ENCODE measurements at places on chromosomes 2 and 18.

DNA sequence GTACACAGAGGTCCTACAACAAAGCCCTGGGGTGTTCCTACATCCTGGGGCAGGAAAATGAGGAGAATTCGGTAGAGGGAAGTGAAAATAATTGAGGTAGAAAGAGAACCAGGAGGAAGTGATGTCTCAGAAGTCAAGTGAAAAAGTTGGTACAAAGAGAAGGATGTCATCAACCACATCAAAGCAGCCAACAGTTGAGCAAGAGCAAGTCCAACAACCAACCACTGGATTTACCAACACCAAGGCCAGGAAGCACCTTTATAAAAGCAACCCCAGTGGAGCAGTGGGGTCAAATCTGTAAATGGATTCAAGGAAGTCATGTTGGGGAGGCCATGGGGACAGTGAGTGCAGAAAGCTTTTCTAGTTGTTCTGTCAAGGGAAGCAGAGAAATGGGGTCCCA, 360.4 kb downstream of the ZNF516 start:
- DNase-seq: no peak

- DNase-seq: no peak
Observed at GRCh38 chr2:96866986-96867755, 2.7 kb downstream of the SEMA4C start.

DNA sequence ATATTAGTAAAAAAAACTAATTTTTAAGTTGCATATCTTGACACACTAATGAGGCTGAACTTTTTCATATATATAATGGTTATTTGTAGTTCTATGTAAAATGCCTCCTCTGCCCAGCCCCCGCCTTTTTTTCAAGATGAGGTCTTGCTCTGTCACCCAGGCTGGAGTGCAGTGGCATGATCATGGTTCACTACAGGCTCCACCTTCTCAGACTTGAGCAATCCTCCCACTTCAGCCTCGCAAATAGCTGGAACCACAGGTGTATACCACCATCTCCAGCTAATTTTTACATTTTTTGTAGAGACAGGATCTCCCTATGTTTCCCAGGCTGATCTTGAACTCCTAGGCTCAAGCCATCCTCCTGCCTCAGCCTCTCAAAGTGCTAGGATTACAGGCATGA, 24.3 kb downstream of the ATF2 start:
- DNase-seq: no peak

GRCh38 chr2:36044411-36044810, 311.2 kb upstream of the CRIM1 start:
- no peak for DNase-seq

- no peak for DNase-seq
Observed at GRCh38 chr2:28387082-28387960, 5.3 kb upstream of the FOSL2 start.

- DNase-seq: no peak
Observed at GRCh38 chr2:141038341-141038740, 1092.5 kb downstream of the LRP1B start.

- no peak for DNase-seq
Observed at GRCh38 chr2:172995323-172996244, 80.1 kb upstream of the MAP3K20 start.

DNA sequence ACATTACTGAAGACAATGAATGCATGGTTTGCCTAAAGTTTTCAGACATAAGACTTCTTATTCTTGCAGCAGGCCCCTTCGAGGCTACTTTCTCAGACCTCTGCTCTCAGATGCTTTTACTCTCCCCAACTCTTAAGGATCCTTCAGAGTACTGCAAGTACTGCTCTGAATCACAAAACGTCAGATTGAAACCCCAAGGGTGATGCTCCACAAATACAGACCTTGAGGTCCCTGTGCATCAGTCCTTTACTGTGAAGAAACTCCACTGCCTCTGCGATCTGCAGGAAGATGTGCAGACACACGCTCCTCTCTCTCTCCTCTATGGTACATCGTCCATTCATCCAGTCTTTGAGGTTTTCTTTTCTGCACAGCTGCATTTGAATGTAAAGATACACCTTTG, 52.8 kb downstream of the EIF2AK3 start:
- DNase-seq: no peak

DNA sequence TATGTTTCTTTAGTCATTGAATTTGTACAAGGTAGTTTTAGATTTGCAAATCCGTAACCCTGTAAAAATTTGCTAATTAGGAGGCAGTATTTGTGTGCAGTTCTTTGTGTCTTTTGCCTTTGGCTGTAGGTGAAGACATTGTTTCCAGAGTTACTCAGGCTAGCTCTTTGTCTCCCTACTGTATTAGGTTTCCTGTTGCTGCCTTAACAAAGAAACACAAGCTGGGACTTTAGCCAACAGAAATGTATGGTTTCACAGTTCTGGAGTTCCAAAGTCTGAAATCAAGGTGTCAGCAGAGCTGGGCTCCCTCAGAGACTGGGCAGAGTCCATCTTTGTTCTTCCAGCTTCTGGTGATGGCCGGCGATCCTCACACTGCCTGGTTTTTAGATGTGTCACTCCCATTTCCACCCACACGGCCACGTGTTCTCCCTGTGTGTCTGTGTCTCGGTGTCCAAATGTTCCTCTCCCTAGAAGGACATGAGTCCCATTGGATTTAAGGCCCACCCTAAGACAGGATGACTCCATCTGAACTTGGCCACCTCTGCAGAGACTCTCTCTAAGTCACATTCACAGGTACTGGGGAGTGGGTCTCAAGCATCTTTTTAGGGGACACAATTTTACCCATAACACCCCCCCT, 309.7 kb downstream of the GALR1 start:
- DNase-seq: no peak

- DNase-seq: no peak
Observed at GRCh38 chr2:180778291-180778690, 202.1 kb upstream of the UBE2E3 start.

GRCh38 chr18:48787203-48788151, 163.3 kb downstream of the SMAD7 start:
- DNase-seq: no peak

- DNase-seq: peak; percentile 57
Observed at GRCh38 chr2:215409331-215410127, 26.3 kb downstream of the FN1 start.

DNA sequence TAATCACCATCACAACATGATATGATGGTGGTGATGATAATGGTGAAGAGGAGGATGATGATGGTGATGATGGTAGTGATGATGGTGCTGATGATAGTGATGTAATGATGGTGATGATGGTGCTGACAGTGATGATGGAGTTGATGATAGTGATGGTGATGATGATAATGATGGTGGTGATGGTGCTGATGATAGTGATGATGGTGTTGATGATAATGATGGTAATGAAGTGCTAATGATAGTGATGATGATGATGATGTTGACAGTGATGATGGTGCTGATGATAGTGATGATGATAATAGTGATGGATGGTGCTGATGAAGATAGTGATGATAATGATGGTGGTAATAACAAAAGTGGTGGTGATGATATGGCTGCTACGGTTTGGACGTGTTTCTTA, 4.4 kb upstream of the GPR148 start:
- DNase-seq: no peak

DNA sequence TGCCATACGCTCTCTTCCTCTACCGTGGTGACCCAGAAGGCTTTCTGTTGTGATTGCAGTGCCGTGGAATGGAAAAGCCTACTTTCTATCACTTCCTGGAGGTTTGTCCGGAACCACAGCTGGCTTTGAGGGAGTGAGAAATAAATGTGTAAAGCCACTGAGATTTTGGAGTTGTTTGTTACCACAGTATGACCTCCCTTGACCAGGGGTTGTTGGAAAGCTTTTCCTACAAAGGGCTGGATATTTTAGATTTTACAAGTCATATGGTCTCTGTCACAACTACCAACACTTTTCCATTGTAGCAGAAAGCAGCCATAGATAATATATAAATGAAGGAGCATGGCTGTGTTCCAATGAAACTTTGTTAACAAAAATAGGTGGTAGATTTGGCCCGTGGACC, 70.3 kb downstream of the VAPA start:
- DNase-seq: no peak

- DNase-seq: no peak
Observed at GRCh38 chr18:75057169-75057960, 151.6 kb downstream of the PTGR3 start.

DNA sequence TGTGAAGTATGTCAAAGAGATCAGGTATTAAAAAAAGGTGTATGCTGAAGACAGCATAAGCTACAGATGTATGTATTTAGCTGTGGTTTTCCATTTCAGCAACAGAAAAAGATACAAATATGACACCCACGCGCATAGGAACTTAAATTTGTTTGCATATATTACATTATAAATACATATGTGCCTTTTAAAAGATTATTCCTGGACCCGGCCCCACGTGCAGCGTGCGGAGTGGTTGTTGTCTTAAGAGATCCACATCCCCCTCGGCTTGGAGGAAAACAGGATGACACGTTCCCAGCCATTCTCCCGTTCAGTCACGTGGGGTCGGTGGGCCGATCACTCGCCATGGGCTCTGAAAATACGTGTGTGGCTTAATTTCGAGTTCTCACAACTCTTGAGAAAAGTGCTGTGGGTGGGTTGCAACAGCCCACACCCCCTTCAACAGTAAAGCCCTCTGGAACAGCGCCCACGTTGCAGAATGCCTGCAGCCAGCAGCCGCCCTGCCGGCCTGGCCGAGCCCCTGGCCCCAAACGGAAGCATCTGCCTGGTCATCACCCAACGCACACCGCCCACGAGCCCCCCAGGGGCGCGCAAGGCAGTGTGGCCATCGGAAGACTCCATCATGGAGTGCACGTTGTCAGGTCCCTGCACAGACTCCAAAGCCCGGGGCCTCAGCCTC, 18.6 kb upstream of the KCNG2 start:
- DNase-seq: peak; percentile 8

DNA sequence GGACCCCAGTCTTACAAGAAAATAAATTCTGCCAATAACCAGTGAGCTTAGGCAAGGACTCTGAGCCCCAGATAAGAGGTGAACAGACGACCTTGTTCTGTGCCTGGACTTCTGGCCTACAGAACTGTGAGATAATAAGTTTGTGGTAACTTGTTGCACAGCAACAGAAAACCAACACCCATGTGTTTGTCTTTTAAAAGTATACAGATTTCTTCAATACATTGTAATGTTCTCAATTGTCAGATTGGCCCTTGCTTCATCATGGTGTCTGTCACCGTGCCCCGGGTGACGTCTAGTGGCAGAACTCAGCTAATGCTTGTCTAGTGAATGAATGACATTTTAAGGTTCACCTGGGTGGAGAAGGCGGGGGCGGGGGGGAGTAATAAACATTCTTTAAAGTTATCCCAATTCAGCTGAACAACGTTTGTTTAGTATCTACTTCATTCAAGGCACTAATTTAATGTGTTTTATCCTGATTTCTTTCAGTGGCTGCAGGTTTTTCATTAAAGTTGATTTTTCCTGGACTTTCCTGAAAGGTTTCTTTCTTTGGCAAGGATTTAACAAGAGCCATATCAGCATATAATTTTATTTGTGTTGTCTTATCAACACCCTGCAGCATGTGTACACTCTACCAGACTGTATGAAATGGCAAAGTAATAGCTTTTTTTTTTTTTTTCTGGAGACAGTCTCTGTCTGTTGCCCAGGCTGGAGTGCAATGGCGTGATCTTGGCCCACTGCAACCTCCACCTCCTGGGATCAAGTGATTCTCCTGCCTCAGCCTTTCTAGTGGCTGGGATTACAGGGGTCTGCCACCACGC, 123.8 kb upstream of the DLX2 start:
- DNase-seq: no peak

DNA sequence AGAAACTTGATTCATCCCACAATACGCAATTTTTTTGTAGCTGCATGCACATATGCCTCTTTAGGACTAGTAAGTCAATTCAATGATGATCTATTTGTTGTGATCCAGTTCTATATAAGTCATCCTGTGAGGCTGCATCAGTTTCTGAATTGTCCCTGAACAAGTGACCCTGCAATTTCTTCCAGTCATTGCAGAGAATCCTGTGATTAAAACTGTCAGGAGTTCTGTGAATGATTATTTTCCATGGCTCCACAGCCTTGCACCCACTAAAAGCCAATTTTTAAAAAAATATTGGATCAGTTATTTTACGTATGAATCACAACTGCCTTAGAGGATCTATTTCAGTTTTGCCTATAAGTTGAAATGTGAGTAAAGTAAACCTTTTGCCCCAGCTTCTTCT, 1585.0 kb upstream of the ACVR2A start:
- no peak for DNase-seq

Data from activated CD8-positive, alpha-beta memory T cell treated with anti-CD3 and anti-CD28 coated beads, Interleukin-2, amount 50 U/mL, for 48 hours (primary cell).